ENCODE measurements at places on chromosomes 4 and X. TPM values are rescaled to one million over a fixed set of nuclear protein-coding genes. Genes with fewer than 3 reads are reported as not detected.

The MAGED4 gene
- total RNA-seq: 2.0 TPM

The SNCA gene
- total RNA-seq: 160 TPM

The CXCL6 gene
- total RNA-seq: 6.4 TPM

The SORBS2 gene
- total RNA-seq: 30.4 TPM

The RAB33A gene
- total RNA-seq: 1.2 TPM

The BEND4 gene
- total RNA-seq: 2.7 TPM

The IKBKG gene
- total RNA-seq: 15.9 TPM

The PRDM5 gene
- 7.1 TPM for total RNA-seq

The EGF gene
- under 0.01 TPM for total RNA-seq

The AREG gene
- total RNA-seq: 0.32 TPM

The MAGEA2 gene
- total RNA-seq: not detected

The LGI2 gene
- total RNA-seq: not detected

The CENPE gene
- total RNA-seq: 22.1 TPM

The BCOR gene
- total RNA-seq: 4.9 TPM

The GLRB gene
- total RNA-seq: 9.7 TPM

The SH3TC1 gene
- total RNA-seq: 94.8 TPM

The FAM120C gene
- total RNA-seq: 3.8 TPM

The TRAM1L1 gene
- total RNA-seq: 2.4 TPM

The DAPP1 gene
- total RNA-seq: not detected

The XKRX gene
- total RNA-seq: under 0.01 TPM

The HS3ST1 gene
- total RNA-seq: under 0.01 TPM

The RNF128 gene
- total RNA-seq: under 0.01 TPM

The PDGFRA gene
- total RNA-seq: 1.6 TPM

The ZCCHC12 gene
- not detected for total RNA-seq

The SPATA18 gene
- total RNA-seq: 3.9 TPM

The SLC2A9 gene
- 0.46 TPM for total RNA-seq

The TMEM131L gene
- 10.6 TPM for total RNA-seq

The AKAP14 gene
- not detected for total RNA-seq

The RHOXF2 gene
- total RNA-seq: not detected

The GAGE12J gene
- total RNA-seq: not detected

The P2RY10 gene
- total RNA-seq: not detected

The PCDH19 gene
- total RNA-seq: 0.46 TPM

The GLOD5 gene
- total RNA-seq: not detected

The PPP3CA gene
- total RNA-seq: 53.5 TPM

The HDX gene
- total RNA-seq: 4.2 TPM

The ANOS1 gene
- total RNA-seq: 0.97 TPM

The POLR2B gene
- 186 TPM for total RNA-seq
